ENCODE measurements at places on chromosomes 11 and 22.

DNA sequence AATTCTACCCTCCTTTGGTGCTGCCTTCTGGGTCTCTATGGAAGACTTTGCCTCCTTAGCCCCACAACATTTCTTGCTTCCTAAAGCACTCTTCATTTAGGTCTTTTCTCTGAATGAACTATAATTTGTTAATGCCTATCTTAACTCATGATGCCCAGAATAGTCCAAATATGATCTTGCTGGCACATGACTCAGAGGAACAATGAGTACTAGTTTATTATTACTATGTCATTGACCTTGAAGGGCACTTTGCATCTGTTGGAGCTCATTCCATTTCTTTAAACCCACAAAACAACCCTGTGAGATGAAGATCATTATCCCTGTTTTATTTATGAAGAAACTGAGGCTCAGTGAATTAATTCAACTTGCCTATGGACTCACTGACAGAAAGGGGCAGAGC is 320.2 kb upstream of the PLET1 start:
- no peak for DNase-seq

GRCh38 chr22:31676700-31677099 is 14.7 kb upstream of the PISD start:
- DNase-seq, result peak; percentile 65

DNA sequence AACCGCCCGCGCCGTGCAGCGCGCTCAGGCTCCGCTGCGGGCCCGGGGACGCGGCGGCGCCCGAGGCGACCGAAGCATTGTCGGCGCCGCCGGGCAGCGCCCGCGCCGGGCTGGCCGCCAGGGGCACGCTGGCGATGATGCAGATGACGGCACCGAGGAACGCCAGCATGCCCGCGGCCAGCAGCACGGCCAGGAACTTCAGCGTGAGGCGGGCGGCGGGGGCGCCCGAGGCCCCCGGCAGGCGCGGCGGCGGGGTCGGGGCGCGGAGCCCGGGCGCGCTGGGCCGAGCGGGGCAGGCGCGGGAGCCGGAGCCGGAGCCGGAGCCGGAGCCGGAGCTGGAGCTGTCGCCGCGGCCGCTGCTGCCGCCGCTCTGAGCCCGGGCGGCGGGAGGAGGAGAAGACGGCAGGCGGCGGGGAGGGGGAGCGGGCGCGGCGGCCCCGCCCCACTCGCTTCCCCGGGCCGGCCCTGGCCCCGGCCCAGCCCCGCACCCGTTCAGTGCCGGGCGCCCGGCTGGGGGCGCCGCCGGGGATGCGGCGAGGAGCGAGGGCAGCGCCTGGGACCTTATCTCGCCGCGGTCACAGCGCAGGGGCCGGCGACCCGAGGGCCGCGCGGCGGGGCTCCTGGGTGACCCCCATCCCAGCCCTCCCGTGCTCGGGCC is at the start of gene NPTXR:
Gene NPTXR (minus strand): TSS at position 372 of the 658 bp plus-strand sequence.
- DNase-seq, result peak; percentile 41

DNA sequence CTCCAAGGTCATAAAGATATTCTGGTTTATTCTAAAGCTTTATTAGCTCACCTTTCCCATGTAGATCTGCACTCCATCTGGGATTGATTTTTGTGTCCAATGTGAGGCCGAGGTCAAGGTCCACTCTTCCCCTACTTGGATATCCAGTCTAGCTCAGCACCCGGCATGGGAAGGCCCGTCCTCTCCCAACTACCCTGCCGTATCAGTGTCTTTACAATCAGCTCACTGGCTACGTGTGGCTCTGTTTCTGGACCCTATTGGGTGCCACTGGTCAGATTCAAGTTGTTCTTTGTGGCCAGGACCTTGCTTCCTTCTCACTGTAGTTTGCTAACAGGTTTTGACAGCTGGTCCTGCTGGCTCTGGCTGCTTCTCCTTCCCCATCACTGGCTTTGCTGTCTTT is 30.9 kb downstream of the KCNQ1OT1 start:
- DNase-seq, result no peak

DNA sequence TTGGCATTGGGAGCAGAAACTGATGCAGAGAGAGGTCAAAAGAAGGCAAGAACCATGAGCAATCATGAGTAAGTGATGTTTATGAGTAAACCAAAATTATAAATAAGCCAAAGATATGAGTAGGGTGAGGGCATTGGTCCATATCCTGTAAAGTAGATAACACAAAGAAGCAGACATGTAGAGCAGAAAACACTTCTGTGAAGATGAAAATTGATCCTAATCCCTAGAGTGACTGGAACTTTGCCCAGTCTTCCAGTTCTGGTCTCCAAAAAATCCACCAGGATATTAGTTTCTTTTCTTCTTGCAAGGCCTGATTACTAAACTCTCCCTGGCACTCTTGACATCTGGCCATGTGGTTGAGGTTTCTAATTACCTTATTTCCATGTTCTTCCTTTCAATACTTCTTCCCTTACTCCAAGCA is 13.7 kb upstream of the DRD2 start:
- DNase-seq, result no peak

GRCh38 chr11:74956397-74957015 is 7.4 kb downstream of the SPCS2 start:
- no peak for DNase-seq

DNA sequence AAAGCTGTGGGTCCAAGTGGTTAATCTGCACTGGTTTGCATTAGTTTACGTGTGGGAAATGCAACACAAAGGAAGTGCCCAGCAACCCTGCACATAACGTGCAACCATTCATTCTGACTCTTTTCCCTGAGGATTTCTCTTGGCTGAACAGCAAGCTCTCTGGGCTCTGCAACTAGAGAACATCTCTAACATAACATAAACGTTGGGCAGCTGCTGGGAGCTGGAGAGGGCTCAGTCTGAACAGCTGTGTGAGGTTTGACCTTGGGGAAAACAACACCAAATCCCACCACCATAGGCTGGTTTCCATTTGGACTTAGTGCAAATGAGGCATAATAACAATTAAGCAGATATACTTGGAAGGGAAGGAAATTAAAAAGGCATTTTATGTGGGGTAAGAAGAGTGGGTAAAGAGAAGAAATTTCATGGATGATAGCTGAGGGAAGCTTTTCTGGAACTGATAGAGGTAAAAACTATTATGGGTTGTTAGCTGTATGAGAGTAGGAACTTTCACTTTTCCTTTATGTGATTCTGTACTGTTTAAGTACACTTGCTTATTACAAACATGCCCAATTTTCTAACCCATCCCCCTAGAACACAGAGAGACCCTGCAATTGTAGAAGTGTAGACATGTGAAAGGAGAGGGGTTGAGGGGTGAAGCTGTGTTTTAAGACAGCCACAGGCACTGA is 76.2 kb downstream of the SNX19 start:
- no peak for DNase-seq

- DNase-seq, result no peak
Measured at GRCh38 chr22:37893583-37893983, 12.5 kb upstream of the MICALL1 start.

DNA sequence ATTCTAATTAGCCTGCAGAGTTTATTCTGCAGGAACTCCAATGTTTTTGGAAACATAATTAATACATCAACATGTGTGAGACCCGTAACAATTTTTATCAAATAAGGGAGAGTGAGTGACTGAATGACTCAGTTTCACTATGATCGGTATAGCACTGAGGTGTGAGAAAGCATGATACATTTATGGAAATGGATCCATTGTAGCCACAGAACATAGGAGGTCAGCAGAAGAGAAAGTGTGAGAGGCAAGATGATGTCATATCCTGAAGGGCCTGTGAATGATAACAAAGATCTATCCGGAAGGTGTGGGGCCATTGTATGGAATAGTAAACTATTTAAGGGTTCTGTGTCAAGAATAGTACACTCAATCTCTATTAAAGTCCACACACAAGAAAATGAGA is 1406.1 kb upstream of the TENM4 start:
- no peak for DNase-seq

GRCh38 chr11:125886997-125887372 is 483 bp upstream of the HYLS1 start:
- DNase-seq, result no peak

GRCh38 chr22:23204541-23205157 is 24.3 kb downstream of the BCR start:
- DNase-seq, result no peak

GRCh38 chr22:40593460-40594273 is 42.9 kb downstream of the MRTFA start:
- DNase-seq, result no peak

DNA sequence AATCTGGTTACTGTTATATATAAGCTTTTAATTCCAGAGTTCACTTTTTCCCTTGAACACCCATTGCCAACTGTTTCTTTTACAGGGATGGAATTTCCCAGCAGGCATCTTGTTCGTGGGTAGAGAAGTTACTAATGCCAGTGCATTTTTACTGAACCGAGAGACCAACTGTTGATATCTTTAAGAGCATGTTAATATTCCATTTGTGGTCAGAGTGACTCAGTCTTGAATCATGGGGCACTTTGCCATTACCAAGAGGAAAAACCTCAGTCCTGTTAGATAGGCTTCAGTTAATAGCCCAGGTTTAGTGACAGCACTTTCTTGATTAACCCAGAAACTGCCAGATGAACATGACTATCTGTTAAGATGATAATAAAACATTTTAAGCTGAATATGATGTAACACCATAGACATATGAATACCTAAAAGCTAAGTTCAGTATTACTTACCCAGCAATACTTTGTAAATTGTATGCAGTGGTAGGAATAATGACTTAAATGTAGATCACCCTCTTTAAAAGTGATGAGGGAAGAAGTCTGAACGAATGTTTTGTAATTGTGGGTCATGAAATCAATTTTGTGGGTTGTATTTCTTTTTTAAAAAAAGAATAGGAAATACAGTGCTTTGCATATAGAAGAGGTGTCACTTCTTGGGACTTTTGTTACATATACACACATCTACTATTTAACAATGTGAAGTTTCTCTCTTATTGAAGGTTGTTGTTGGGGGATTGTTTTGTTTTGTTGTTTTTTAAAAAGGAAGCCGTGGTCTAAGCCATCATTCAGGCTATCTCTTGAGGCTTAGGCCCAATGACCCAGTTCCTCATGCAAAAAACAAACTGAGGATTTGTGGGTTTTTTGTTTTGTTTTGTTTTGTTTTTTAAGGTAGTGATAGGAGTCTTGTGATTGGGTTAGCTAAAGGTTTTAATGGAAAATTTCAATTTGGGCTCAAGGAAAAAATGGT is 79.2 kb upstream of the GRIK4 start:
- no peak for DNase-seq

DNA sequence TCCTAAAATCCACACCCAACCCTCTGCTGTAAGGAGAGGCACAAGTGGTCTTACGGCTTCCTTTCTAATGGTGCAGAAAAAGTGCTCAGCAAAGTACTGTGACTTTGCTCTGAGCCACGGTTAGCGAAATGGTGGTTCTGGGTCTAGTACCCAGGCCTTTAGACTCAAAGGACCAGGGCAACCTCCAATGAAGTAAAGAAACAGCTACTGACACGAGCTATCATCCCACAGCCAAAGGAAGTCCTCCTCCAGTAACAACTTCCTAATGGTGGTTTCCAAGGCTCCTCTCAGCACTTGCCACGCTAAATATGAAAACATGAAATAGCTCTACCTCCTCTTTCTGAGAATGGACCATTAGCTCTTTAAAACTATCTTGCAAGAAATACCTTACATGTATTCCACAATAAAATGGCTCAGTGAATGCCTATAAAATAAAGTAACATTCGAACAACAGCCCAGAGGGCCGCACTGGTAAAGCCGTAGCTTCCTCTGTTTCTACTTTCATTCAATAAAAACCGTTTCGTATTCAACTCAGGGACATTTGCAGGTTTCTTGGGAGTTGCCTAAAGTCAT is 122.4 kb downstream of the ETS1 start:
- DNase-seq, result no peak

DNA sequence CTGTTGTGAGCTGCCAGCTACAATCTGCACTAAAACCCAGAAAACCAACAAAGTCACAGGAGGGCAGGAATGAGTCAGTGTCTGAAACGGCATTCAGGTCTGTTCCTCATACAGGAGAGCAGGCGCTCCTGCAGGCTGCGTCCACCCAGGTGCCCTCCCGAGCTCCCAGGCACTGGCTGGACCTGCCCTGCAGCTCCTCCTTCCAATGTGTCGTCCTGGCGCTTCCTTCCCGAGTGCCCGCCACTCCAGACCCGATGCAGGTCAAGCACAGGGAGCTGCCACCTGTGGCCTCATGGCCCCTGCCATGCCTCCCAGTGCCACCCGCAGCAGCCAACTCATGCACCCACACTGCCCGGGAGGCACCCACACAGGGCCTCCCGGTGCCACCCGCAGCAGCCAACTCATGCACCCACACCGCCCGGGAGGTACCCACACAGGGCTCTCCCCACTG is 12.0 kb downstream of the BRD1 start:
- no peak for DNase-seq

- DNase-seq, result no peak
Measured at GRCh38 chr11:128599729-128600128, 12.4 kb upstream of the ETS1 start.

DNA sequence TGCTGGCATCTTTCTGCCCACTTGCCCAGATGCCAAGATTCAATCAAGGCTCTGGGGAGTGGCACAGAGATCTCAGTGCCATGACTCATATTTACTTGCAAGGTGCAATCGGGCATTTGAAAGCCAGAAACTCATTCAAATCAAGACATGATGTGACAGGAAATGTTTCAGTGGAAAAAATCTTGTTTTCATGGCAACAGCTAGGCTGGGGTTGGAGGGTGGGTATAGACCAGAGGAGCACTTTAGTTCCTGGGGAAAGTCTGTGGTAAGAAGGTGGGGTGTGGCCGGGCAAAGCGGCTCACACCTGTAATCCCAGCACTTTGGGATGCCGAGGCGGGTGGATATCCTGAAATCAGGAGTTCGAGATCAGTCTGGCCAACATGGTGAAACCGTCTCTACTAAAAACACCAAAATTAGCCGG is 1.2 kb downstream of the MAJIN start:
- DNase-seq, result no peak

- no peak for DNase-seq
Measured at GRCh38 chr22:22959147-22959827, 71.7 kb downstream of the IGLL5 start.

DNA sequence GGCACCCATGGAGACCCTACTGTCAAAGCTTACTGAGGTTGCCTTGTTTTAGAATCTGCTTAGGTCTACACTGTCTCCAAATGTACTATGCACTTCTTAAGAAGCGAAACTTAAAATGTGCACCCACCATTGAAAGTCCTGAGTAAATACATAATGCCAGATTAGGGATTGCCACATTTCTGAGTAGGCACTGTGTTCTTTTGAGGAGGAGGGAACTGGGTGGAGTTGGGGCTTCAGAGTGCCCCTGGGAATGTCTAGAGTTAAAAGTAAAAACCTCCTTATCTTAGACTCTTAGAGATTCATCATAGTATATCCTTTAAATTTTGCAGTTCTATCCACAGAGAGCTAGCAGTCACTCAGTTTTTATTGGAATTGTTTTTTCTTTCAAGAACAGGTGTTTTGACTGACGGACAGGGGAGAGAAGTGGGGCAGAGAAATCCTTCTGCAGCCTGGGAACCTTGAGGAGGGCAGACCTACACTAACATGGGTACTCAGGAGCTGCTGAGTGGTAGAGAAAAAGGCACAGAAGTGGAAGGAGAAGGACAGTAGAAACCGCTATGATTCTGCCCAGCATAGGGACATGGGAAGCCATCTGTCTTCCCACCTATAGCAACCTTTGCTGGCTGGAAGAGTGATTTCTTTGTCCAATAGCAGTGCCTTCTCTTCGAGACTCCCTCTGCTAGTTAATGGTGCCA is 33.4 kb upstream of the MICAL2 start:
- no peak for DNase-seq

- no peak for DNase-seq
Measured at GRCh38 chr11:117900720-117901440, 24.4 kb upstream of the FXYD6 start.

GRCh38 chr11:12435264-12435663 is 57.9 kb downstream of the PARVA start:
- DNase-seq, result no peak
